ENCODE measurements at places on chromosomes 16 and 17.

- DNase-seq: peak; percentile 72
Observed at GRCh38 chr17:28744104-28744971, 527 bp downstream of the TRAF4 start.

- DNase-seq: no peak
Observed at GRCh38 chr17:55737976-55738501, 12.8 kb upstream of the PCTP start.

- DNase-seq: no peak
Observed at GRCh38 chr17:63534816-63535455, 11.8 kb downstream of the KCNH6 start.

DNA sequence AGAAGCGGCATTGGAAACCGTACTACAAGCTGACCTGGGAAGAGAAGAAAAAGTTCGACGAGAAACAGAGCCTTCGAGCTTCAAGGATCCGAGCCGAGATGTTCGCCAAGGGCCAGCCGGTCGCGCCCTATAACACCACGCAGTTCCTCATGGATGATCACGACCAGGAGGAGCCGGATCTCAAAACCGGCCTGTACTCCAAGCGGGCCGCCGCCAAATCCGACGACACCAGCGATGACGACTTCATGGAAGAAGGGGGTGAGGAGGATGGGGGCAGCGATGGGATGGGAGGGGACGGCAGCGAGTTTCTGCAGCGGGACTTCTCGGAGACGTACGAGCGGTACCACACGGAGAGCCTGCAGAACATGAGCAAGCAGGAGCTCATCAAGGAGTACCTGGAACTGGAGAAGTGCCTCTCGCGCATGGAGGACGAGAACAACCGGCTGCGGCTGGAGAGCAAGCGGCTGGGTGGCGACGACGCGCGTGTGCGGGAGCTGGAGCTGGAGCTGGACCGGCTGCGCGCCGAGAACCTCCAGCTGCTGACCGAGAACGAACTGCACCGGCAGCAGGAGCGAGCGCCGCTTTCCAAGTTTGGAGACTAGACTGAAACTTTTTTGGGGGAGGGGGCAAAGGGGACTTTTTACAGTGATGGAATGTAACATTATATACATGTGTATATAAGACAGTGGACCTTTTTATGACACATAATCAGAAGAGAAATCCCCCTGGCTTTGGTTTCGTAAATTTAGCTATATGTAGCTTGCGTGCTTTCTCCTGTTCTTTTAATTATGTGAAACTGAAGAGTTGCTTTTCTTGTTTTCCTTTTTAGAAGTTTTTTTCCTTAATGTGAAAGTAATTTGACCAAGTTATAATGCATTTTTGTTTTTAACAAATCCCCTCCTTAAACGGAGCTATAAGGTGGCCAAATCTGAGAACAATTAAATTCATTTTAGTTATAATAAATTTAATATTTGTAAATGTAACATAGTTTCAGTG lies 1.7 kb downstream of the HEXIM1 start:
- DNase-seq: peak; percentile 17

DNA sequence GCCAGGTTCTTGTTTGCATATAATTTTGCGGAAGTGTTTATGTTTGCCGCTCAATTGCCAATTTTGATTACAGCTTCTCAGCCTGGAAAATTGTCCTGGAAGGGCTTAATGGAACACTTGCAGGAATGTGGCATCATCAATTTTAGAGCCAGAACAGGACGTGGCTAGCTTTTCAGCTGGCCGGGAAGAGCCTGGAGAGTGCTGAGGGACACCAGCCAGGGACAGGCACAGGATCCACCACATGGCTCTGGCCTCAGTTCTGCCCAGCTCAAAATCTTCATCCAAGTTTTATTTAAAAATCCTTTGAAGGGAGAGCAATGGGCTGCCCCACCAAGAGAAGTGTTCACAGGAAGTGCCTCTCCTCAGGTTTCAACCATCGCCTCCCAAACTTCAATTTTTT lies 287.2 kb upstream of the HSBP1 start:
- no peak for DNase-seq

DNA sequence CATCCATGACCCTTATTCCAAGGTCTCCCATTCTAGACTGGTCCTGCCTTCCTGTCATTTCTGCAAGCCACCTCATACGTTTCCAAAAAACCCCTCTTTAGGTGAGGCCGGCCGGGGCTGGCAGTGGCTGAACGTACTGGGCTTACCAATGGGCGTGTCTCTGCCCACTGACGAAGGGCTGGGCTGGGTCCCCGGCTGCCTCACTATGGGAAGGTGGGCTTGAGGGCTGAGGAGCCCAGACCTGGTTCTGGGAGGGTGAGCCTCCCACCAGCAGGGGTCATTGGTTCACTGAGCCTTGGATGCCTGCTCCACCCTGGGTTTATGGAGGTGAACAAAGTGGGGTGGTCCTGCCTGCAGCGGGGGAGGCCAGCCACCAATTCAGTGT lies 19.9 kb downstream of the KDM8 start:
- DNase-seq: no peak

DNA sequence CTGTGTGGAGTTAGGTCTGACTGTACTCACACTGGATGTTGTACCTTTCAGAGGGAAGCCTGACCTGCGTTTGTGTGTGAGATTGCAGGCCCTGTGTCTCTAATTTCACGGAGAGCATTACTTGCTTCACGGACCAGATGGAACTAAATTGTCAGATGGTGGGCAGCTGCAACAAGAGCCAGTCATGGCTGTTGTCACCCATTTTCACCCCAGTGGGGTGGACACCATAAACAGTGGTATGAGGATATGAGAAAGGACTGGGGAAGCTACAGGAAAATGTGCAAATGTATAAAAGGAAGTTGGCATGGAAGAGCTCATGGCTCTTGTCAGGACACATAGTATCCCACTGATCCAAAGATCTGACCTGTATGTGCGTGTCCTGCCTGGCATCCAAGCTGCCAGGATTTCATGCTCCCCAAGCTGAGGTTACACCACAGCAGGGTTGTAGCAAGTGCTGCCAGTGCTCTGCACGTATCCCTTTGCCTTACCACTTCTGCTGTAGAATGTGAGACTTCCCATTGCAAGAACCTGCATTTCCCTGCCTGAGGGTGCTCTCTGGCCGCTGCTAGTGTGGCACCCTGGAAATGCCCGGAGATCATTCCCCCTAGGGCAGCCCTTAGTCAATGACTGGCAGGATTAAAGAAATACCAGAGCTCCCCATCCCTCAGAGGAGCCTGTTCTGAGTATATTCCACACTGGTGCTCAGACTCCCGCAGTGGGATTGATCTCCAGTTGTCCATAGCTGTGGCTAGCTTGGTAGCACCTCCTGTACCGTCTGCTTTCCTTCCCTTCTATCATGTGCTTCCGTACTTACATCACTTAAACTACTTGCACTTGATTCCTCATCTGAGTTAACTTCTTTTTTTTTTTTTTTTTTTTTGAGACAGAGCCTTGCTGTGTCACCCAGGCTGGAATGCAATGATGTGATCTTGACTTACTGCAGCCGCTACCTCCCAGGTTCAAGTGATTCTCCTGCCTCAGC lies 70.4 kb upstream of the TANC2 start:
- DNase-seq: no peak

GRCh38 chr17:8862213-8863056 lies 5.0 kb downstream of the PIK3R6 start:
- no peak for DNase-seq

DNA sequence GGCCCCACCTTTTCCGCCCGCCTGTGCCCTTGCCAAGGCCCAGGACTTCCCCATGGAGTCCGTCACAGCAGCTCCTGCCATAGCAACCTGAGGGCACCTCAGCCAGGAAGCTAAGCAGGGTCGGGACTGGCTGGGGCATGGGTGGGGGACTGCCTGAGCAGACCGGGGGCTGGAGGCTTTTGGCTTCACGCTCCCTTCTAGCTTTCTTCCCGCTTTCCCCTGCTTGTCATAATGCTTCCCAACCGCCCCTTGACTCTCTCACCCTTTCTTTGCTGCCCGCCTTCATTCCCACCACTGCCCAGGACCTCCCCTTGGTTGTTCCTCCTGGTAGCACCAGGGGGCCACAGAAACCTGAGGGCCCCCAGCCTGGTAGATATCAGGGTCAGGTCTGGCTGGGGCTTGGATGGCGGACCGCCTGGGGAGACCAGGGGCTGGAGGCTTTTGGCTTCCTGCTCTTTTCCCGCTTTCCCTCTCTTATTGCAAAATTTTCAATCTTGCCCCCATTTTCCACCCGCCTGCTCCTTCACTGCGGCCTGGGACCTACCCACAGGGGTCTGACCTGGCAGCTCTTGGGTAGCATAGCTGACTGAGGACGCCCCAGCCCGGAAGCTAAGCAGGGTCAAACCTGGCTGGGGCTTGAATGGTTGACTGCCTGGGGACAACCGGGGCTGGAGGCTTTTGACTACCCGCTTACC lies 2287.7 kb downstream of the TP53TG3F start:
- DNase-seq: no peak
